ENCODE measurements at places on chromosomes 12 and 14.

- DNase-seq, result no peak
Observed at GRCh38 chr12:102964872-102965271, 7.4 kb downstream of the ASCL1 start.

GRCh38 chr12:47277972-47278448 is 198.3 kb upstream of the AMIGO2 start:
- DNase-seq, result no peak

DNA sequence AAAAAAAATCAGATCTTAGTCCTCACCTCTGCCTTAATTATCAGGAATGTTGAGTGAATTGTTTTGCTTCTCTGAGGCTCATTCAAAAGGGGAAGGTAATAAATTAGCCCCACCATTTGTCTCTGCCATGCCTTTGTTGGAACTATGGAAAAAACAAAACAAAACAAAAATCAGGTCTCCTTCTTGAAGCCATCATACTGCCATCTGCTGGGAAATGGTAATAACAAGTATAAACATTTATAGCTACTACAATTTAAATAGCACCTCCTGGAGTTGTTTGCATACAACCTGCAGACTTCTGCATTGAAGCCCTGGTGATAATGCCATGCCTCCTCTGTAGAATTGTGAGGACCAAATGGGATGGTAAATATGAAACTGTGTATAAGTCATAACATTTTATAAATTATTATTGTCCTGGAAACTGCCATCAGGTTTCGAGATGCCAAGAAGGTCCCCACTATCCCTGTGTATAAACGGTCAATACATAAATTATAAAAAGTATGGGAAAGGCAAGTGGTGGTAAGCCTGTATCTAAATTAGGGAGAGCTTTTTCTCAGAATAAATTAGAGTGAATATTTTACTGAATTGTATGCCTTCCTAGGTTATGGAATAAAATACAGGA is 87.2 kb upstream of the FGD4 start:
- no peak for DNase-seq

DNA sequence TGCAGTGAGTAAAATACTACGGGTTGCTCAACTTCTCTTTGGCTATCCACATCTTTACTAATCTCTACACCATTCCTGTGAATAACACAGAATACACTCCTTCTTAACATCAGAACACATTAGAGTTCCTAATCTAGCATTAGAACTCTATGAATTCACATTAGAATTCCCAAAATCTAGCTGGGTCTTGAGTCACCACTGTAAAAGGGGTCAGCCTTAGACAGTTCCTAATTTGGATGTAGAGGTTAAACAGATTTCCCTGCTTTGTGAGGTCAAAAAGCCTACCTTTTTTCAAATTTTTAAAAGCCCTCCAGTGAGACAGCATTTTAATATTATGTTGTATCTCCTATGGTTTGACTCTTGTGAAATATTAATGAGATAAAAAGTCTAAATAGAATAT is 7.4 kb downstream of the HNRNPC start:
- DNase-seq, result no peak

GRCh38 chr14:77003960-77004710 is 24.4 kb downstream of the IRF2BPL start:
- DNase-seq, result no peak

Measured in CD8-positive, alpha-beta T cell (primary cell).